B cell (primary cell): ENCODE measurements at places on chromosomes 16 and 17. TPM values are rescaled to one million over a fixed set of nuclear protein-coding genes. Genes with fewer than 3 reads are reported as not detected.

The CHST5 gene
- total RNA-seq = 0.56 and 0.99 TPM in 2 replicates

DNA sequence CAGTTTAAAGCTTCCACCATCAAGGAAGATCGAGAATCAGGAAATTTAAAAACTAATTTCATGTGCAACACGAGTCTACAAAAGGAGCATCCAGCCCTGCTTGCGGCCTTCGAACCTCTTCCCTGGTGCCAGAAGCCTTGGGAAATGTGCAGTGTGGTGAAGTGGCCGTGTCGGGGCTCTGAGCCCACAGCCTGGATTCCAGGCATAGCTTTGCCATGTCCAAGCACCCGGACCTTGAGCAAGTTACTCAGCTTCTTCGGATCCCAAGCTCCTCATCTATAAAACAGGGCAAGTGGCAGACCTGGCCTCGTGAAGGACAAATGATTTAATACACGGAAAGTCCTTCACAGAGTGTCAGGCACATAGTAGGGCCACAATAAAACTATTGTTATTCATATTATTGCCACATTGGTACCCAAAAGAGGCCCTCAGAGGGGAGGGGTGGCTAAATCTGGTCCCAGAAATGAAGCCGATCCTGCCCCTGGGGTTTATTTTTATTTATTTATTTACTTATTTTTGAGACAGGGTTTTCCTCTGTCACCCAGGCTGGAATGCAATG lies 34.8 kb downstream of the COTL1 start:
- DNase-seq = no peak

- DNase-seq = no peak
Measured at GRCh38 chr17:57899391-57899790, 49.5 kb upstream of the MRPS23 start.

GRCh38 chr17:81436294-81436849 lies 41.1 kb downstream of the BAHCC1 start:
- DNase-seq = no peak

- no peak for DNase-seq
Measured at GRCh38 chr16:66479661-66480264, 52.7 kb downstream of the BEAN1 start.
